ENCODE measurements at places on chromosomes 6 and 20.

DNA sequence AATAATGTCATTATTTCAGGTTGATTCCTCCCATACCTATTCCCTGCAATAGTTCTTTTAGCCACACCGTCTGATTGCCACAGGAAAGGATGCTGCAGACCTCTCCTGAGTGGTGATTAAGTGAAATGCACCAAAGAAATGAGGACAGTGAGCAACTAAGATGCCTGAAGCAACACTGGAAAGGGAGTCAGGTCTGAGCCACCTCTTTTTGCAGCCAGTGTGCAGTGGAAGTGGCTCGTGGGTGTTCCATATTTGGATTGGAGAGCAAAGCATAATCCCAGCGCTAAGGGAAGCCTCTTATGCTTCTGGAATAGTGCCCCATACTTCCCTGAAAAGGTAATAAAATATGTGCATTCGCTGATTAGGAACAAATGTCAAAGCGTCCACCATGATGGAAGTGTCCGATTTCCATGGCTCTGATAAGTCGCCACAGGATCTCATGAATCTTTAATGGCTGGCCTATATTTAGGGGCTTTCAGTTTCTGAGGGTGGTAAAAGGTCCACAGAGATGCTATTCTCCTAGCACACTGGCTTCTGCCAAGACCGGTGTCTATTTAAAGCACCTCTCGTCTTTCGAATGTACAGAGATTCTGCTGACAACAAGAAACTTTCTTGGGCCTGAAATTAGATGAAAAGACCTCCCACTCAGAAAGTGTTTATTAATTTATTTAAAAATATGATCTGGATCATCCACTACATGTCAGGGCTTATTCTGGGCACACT is 253.9 kb downstream of the SLC24A3 start:
- DNase-seq, result no peak

- no peak for DNase-seq
These were observed 375.1 kb downstream of the BTBD9 start for GRCh38 chr6:38264605-38265004.

GRCh38 chr20:38610521-38610920 is 8.9 kb downstream of the ARHGAP40 start:
- no peak for DNase-seq

GRCh38 chr6:52712136-52712535 is 41.2 kb downstream of the TMEM14A start:
- no peak for DNase-seq

DNA sequence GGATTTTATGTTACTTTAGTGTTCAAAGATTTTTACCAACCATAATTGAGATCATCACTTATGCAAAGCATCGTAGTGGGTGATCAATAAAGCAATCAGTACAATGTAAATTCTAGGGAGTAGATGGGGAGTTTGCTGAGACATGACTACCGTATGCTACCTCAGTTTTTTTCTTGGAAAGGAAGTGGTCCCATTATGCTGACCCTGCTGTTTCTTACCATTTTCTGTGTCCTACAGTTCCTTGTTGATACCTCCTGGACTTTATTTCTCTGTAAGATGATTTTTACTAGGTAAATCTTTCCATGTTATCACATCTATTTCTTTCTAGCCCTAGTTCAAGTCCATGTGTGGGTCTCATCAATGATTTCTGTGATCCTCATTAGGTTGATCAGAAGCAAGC is 19.3 kb upstream of the NKAIN2 start:
- DNase-seq, result no peak

All from HFF-Myc (cell line).